ENCODE measurements at places on chromosomes 7 and 10.
A peak's percentile ranks its signal among the peaks of the same experiment; 100 is the strongest.

DNA sequence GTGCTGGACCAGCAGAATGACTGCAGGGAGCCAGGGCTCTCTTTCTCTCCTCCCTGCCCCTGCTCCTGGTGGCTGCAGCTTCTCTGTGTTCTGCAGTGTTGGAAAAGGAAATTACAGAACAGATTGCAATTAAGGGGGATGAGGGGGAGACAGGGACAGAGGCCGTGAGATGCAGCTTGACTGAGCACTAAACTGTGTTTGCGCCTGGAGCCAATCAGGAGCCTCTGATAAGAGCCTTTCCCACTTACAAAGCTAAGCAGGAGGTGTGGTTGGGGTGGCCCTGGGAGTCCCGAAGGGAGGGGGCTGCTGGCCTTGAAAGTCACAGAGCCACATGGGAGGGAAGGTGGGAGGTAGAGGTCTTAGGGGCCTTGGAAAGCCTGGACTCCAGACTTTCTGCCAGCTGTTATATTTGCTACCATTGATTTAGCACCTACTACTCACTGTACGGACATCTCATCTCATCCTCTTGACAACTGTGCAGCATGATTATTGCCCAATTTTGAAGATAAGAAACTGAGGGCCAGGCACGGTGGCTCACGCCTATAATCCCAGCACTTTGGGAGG, 26.7 kb downstream of the TRIM8 start:
- no peak for DNase-seq

DNA sequence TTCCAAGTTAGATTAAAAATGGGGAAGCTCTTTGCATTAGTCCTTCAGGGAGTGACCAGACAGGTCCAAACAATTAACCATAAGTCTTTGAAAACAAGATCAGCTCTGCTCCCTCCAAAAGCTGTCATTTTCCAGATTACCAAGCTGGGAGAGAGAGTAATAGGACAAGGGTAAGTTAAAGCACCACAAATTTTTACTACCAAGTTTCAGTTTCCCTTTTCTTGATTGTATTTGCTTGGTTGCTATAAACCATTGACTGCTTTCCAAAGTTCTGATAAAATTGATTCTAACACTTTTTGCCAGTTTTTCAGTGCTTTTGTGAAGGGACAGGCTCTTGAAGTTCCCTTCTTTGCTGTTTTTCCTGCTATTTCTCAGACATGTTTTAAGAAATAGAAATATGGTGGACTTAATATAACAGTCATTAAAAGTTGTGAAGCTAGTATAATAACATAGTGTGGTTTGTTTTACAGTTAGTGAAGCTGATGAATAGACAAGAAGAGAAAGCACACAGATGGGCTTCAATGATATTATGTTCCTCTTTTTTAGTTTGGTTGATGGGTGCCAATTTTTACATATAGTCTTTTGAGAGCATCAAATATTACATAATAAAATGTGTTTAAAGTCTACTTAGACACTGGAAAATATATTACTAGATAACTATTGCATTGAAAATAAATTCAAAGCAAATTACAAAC, 40.0 kb upstream of the ZNF365 start:
- DNase-seq, result no peak

- DNase-seq, result no peak
Measured at GRCh38 chr7:89049043-89049442, 253.5 kb upstream of the TEX47 start.

GRCh38 chr10:34392641-34393170, 422.4 kb downstream of the PARD3 start:
- DNase-seq, result no peak

DNA sequence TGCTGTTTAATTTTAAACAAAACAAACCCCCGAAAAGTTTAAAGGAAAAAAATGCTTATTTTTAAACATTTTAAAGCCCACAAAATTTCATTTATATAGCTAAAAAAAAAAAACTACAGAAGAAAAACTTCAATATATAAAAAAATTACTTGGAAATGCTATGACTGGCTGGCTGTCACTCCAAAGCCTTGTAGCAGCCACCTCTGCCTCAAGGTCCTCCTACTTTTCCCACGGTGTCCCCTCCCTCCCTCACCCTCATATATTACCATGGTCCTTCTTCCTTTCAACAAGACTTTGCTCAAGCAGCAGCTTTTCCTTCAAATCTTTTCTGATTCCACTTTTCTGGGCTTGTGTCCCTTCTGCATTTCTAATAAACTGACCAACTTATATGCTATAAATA, 122.0 kb downstream of the TPK1 start:
- DNase-seq, result no peak

- DNase-seq, result peak; percentile 37
Measured at GRCh38 chr7:97179454-97180104, 62.1 kb downstream of the SDHAF3 start.

- DNase-seq, result no peak
Measured at GRCh38 chr10:95818010-95818409, 62.0 kb downstream of the ENTPD1 start.

DNA sequence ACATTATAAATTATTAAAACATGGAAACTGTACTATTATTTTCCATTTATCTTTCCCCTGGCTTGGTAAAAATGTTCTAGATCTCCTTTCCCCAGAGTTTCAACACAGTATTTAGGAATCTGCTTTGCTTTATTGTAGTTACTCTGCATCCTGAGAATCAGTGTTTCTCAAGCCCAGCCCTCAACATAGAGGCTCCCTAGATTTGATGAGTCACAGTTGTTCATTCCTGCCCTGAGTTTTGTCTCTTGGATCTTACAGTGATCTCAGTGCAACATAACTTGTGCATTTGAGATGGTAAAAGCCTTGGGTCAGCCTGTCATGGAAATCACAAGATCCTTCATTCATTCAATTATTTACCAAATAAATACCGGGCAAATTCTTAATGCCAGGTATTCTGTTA, 63.0 kb downstream of the VAX1 start:
- DNase-seq, result no peak

- no peak for DNase-seq
Measured at GRCh38 chr10:132607491-132607890, 69.9 kb downstream of the INPP5A start.

GRCh38 chr10:20846263-20846662, 50.8 kb downstream of the NEBL start:
- DNase-seq, result no peak

GRCh38 chr7:111639934-111640333, 77.6 kb upstream of the IMMP2L start:
- DNase-seq, result no peak

- no peak for DNase-seq
Measured at GRCh38 chr10:99870123-99870730, 87.8 kb downstream of the ABCC2 start.

DNA sequence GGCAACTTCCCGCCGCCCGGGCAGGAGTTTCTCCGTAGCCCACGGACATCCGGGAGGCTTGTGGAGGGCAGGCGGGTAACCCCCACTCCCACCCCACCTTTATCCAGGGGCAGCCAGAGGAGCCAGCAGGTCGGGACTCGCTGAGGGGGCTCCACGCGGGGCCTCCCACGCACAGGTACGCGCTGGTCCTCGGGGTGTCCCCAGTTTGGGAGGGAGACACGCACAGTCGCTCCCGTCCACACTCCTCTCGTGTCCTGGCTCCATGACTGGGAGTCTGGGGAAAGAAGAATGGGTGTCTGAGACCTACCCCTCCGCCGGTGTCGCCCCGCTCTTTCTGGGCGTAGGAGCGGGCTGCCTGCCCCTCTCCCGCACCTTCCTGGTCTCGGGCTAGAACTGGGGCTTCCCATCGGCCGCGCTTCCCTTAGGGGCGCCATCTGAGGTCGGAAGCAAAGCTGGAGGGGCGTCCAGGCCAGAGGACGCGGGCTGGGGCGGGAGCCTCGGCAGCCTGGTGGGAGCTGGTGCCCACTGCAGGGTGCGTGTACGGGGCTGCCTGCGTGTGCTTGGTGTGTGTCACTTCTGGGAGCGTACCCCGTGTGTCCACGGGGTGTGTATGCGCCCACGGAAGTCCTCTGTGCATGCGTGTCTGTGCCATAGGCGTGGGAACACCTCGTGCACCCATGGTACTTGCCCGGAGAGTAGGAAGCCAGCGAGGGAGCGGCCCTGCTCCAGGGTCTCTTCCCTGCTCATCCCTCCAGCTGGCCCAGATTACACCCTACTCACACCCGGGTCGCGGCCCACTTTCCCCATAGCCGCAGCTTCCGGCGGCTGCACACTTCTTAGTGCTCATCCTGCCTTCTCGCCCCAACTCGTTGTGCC, 73.0 kb upstream of the LEP start:
- DNase-seq, result peak; percentile 12

DNA sequence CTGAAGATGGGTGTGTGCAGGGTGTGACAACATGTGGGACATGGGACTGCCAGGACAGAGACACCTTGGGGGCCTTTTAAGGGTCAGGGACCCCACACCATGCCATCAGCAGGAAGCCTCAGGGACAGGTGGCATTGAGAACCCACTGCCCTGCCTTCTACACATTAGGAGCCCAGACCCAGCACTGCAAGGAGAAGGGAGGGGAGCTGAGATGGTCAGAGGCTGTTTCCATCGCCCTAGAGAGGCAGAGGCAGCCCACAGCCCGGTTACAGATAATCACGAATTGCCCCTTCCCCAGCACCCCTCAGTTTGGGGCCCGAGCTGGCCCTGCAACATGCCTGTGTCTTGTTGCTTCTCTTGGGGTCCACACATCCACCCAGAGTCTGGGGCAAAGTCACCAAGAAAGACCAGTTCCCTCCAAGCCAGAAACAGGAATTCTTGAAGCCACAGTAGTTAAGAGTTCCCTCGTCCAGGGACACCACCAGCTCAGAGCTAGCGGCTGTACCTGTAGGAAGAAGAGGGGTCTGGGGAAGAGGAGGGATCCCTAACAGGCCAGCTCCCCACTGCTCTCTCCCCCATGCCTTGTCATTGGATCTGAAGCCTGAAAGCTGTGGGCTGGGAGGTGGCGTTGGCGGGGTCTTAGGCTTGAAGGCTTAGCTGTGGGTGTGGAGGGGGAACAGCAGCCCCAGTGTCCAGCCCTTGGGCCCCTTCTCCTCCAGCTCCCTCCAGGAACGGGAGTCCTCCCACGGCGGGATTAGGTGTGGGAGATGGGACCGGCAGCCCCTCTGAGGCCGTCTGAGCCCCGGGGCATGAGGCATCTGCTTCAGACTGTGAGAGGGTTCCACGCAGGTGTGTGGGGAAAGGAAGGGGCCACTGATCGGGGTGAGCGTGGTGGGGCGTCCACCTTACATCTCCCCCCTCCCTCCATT, 44.8 kb upstream of the ELFN1 start:
- no peak for DNase-seq

- no peak for DNase-seq
Measured at GRCh38 chr7:101901661-101902491, 84.5 kb downstream of the CUX1 start.

DNA sequence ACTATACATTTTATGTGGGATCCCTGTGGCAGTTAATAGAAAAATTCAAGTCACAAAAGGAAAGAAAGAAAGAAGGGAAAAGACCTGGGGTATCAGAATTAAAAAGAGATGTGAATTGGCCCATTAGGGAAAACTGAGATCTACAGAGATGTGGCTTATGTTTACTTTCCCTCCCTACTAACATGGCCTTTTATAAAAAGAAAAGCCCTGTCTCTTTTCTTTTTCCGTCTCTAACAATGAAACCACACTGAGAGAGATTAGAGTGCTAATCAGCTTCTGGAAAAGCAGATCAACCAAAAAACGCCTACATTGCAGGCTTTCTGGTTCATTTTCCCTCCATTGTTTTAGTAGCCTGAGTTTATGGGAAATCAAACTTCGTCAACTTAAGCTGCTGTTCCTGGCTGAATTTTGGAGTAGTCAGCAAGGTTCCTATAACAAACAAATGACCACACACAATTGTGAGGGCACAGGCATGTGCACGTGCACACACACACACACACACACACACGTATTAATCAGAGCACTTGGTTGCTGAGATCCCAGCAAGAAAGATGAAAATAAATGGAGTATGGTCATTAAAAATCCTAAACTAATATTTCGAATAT, 235.1 kb downstream of the SORCS1 start:
- no peak for DNase-seq

- no peak for DNase-seq
Measured at GRCh38 chr7:18900803-18901202, 216.6 kb downstream of the TWIST1 start.

DNA sequence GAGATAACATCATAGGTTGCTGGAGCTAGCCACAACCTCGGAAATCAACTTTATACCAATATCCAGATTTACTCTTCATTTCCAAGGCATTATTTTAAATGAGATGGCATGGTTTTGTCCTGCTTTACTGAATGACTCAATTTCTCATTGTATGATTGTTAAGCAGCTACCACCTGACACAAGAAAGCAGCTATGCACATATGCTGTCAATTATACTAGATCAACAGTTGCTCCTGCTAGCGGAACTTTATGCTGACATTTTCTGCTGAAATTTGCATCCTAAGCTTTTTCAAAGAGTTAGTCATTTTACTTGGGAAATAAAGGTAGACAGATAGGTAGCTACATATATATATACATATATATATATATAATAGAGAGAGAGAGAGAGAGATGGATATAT, 8.9 kb upstream of the CH25H start:
- DNase-seq, result no peak

DNA sequence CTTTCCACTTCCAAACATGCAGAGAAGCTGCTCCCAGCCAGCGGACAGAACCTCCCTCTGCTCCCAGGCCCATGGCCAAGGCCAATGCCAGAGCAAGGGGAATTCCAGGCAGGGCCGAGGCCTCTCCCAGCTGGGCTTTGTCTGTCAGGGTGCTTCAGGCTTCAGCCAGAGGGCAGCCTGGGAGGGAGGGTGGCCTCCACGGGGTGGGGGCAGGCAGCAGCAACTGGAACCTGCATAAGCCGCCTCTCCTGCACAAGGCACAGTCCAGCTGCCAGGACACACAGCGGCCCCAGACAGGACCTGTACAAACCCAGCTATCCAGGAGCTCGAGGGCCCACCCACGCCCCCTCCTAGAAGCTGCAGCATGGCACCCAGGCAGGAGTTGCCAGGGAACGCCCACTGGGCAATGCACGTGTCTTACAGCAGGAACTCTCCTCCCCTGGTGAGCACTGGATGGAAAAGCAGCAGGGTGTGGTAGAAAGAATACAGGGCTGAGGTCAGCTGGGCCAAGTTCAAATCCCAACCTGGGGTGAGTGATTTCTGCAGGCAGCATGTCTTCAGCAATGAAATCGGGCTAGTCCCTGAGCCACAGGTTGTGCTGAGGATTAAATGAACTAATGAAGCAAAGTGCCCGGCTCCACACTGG, 7.6 kb downstream of the FAM53B start:
- DNase-seq, result no peak

GRCh38 chr10:48447356-48448215, 141.1 kb downstream of the MAPK8 start:
- no peak for DNase-seq

DNA sequence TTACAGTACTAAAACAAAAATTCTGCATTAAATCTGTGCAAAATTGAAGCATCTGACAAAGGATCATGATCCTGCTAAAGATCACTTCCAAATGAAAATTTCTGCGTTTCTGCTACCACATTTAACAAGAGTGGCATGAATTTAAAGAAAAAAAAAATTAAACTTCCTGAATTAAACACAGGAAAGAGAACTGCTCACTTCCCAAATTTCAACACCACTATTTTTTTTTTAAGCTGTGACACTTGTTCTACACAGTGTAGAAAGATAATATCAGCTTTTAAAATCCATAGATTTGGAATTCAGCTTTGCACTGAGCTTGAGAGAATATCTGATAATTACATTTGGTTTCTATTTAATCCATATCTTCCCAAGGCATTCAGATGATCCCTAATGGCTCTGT, 73.6 kb downstream of the EPC1 start:
- DNase-seq, result no peak
